Suprapubic skin (tissue), 4 donors: ENCODE measurements at places on chromosomes 12 and 14. TPM values are rescaled to one million over a fixed set of nuclear protein-coding genes. Genes with fewer than 3 reads are reported as not detected.

GPR84 gene
- 0.52 TPM for total RNA-seq

GOLGA5 gene
- total RNA-seq: 30.3 TPM

DNA sequence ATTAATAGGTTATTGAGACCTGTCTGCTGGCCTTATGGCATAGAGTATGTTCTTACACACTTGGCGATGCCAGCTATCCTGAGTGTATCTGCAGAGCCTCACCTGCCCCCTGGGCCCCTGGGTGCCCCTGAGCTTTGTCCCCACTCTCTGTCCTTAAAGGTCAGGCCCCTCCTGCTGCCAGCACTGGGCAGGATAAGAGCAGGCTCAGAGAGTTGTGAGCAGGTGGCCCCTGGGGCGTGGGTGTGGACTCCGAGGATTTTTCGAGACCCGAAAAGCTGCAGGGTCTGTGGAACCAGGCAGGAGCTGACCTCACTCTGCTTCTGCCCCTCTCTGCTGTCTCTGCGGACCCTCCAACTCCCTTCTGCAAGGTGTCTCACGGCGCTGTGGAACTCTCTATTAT lies 8.2 kb downstream of the HIP1R start:
- no peak for DNase-seq

GRCh38 chr14:71400871-71401321 lies 493.6 kb downstream of the PCNX1 start:
- DNase-seq: no peak

- DNase-seq: no peak
Observed at GRCh38 chr14:73180385-73180805, 44.1 kb downstream of the PSEN1 start.

GRCh38 chr14:94058674-94059138 lies 22.3 kb downstream of the DDX24 start:
- DNase-seq: no peak

DNA sequence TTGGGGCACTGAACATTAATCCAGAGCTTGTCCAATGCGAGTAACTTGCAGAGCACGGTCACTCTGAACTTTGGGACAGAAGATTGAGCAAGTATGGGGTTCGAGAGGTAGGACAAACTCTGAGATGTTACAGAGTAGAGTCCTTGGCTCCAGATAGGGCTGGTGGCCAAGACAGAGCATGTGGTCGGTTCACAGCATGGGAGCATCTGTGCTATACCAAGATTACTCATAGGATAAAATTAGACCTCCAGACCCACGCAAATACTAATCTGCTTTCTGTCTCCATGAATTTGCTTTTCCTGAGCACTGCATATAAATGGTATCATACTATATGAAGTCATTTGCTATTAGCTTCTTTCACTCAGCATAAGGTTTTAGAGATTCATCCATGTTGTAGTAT lies 93.4 kb upstream of the TBX5 start:
- no peak for DNase-seq
